ENCODE measurements at places on chromosomes 4 and X. TPM values are rescaled to one million over a fixed set of nuclear protein-coding genes. Genes with fewer than 3 reads are reported as not detected.

Gene TAF7L
- 1.1 TPM for total RNA-seq

Gene MAGEB2
- total RNA-seq, result not detected

Gene KCNE5
- total RNA-seq, result 1.3 TPM

Gene FGFBP1
- not detected for total RNA-seq

Gene CDS1
- under 0.01 TPM for total RNA-seq
